ENCODE measurements at places on chromosomes 11 and 22.

- DNase-seq = no peak
These were observed 231.8 kb downstream of the ETS1 start for GRCh38 chr11:128355558-128355957.

- no peak for DNase-seq
These were observed 57.2 kb downstream of the WNT11 start for GRCh38 chr11:76148941-76149613.

GRCh38 chr11:17277024-17277584 lies 565 bp downstream of the NUCB2 start:
- DNase-seq = no peak

- DNase-seq = no peak
These were observed at the start of gene MMP13 for GRCh38 chr11:102955624-102956023. TSS of gene MMP13 (minus strand) at chr11:102955732. CDS start at chr11:102955705, 27 bp downstream.

DNA sequence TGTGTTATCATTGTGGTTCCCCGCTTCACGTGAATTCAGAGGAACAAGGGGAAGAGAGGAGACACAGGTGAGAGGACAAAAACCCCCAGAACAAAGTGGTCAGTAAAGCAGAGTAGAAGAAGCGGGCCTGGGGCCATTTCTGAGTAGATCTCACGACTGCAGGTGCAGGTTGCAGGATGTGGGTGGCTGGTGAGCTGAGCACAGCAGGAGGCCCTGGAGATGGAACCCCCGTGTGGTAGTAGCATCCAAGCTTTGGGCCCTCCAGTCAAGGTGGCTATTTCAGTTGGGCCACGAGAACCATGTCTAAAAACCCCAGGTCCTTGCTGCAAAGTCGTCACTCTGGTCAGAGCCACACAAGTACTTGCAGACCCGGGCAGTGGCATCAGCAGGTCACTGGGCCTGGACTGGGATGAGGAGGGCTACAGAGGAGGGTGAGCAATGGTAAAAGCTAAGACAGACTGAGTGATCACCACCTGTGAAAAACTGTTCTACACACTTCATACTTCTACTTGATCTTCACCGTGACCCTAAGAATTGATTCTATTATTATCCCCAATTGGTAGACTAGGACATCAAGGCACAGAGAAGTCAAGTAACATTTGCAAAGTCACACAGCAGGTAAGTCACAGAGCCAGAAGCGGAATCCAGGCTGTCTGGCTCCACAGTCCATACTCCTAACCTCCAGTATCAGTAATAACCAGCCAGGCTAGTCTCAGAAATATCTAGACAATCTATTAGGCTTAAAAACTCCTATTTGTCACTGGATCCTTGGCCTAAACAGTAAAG lies 43.8 kb downstream of the SLC1A2 start:
- no peak for DNase-seq

- no peak for DNase-seq
These were observed 6.8 kb downstream of the CAPN1 start for GRCh38 chr11:65188486-65188885.

DNA sequence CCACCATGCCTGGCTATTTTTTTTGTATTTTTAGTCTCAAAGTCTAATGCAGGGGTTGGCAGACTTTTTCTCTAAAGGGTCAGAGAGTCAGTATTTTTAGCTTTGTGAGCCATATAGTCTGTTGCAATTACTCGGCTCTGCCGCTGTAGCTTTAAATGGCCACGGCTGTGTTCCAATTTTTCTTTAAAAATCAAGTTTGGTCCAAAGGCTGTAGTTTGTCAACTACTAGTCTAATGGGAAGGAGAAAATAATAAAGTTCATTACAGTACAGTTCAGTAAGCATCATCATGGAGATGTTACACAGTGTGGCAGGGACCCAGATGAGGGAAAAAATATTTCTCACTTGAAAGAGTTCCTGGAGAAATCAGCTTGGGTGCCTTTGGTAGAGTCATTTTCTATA lies 107.6 kb downstream of the CSNK2A3 start:
- no peak for DNase-seq

DNA sequence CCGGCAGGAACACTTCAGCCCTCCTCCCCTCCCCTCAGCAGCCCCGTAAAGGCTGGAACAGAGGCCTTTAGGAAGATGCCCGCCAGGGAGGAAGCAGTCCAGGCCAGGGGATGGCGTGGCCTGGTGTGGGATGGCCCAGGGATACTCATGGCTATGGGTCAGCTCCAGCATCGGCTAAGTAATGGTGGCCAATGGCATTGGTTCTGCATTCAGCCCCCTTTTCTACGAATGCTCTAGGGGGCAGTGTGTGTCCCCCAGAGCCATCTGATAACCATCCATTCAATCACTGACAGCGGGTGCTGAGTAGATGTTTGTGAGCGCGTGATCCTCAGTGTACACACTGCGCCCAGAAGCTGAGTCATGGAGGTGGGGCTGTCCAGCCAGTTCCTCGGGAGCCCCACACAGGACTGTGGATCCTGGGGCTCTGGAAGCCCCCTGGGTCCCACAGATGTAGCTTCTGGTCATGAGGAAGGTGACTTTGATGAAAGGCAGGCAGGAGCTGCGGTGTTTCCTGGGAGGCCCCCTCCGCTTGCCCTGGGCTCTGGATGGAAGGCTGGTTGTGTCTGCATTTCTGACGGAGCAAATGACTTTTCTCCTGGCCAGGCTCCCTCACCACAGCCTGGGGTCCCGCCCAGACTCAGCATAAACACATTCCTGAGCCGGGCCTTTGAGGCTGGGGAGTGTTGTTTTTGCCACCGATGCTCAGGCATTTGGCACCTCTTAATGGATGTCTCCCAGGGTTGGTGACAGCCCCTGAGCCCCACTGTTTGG lies 46.5 kb downstream of the FBLN1 start:
- DNase-seq = no peak

GRCh38 chr11:130476200-130476921 lies 27.9 kb downstream of the ADAMTS15 start:
- DNase-seq = no peak

GRCh38 chr22:49734882-49735281 lies 92.8 kb downstream of the BRD1 start:
- DNase-seq = no peak

DNA sequence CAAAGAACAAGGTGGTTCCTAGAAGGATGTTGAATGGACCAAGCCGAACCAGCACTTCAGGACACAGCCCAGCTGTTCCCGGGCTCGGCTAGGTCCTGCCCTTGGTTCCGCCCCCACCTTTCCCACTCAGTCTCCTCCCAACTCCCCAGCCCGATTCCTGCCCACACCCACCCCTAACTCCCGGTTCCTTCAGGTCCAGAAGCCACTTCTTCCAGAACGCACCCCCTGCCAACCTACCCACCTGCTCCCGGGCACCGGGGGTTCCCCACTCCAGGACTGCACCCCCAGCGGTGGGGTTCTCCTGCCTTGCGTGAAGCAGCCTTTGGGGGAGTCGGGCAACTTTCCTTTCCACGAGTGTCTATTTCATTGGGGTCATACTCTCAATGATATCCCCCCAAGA lies 30.7 kb downstream of the CERK start:
- DNase-seq = no peak

GRCh38 chr22:44586999-44587736 lies 89.1 kb upstream of the RTL6 start:
- DNase-seq = no peak
